Activated CD4-positive, CD25-positive, alpha-beta regulatory T cell (primary cell): ENCODE measurements at places on chromosomes 5 and 9.

DNA sequence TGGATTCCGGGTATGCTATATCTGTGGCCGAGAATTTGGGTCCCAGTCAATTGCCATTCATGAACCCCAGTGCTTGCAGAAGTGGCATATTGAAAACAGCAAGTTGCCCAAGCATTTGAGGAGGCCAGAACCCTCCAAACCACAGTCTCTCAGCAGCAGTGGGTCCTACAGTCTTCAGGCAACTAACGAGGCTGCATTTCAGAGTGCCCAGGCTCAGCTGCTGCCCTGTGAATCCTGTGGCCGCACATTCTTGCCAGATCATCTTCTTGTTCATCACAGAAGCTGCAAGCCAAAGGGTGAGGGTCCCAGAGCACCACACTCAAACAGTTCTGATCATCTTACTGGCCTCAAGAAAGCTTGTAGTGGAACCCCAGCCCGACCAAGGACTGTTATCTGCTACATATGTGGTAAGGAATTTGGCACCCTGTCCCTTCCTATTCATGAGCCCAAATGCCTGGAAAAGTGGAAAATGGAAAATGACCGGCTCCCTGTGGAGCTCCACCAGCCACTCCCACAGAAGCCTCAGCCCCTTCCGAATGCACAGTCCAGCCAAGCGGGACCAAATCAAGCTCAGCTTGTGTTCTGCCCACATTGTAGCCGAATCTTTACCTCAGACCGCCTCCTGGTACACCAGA is 23.0 kb downstream of the ZNF474 start:
- DNase-seq, result no peak

- DNase-seq, result no peak
Observed at GRCh38 chr9:6109986-6110385, 94.6 kb upstream of the RANBP6 start.

- DNase-seq, result no peak
Observed at GRCh38 chr5:98248949-98249348, 524.5 kb upstream of the RGMB start.

- no peak for DNase-seq
Observed at GRCh38 chr5:154309371-154309745, 118.8 kb downstream of the GALNT10 start.

DNA sequence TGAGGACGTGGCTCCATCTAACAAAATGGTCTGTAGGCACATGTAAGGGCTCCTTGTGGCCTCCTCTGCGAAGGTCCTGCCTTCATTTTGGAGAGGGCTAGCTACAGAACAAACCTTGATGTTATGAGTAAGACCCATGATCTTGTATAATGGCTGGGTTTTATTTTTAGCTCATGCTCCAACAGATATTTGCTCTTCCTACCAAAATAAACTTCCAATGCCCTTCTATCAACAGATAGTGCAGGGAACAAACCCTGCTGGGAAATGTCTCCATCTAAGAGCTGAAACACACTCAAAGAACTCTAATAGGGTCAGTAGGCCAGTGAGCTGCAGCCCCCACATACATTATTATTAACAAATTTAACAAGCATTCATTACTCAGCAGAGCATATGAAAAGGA is 189.5 kb downstream of the LURAP1L start:
- DNase-seq, result no peak

DNA sequence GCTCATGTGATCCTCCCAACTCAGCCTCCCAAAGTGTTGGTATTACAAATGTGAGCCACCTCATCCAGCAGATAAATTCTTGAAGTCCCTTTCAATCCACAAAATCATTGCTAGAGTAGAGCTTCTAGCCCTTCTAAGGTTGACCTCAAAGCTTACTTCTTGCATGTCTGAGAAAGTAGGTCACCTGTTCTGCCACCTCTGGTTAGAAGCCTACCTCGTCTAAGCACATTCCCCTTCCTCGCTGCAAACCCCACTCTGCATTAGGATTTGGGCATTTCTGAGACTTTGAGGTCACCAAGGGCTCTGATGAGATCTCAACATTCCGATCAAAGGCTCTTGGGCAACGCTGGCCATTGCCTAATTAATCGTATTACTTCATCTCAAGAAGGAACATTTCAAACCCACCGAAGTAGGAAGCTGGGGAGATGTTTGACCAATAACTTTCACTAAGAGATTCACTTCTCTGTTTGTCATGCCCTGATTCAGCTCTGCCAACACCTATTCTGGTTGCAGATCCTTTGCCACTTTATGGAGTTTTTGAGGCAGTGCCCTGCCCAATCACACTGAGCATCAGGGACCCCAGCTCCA is 8.6 kb downstream of the ADAM19 start:
- DNase-seq, result no peak

DNA sequence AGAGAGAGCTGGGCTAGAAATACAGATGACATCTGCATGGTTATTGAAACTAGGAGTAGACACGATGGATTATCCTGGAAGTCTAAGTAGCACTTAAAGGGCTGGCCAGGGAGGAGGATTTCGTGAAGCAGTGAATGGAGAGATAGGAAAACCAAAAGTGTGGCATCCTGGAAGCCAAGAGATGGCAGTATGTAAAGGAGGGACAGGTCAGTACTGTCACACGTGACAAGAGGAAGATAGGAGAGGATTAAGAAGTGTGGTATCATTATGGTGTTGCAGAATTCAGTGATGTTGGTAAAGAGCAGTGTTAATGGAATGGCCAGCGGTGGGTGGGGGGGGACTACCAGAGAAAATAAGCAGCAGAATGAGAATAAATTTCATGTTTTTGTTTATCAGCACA is 11.7 kb downstream of the RAD23B start:
- DNase-seq, result no peak

- no peak for DNase-seq
Observed at GRCh38 chr5:168780888-168781287, 201.7 kb upstream of the PANK3 start.

DNA sequence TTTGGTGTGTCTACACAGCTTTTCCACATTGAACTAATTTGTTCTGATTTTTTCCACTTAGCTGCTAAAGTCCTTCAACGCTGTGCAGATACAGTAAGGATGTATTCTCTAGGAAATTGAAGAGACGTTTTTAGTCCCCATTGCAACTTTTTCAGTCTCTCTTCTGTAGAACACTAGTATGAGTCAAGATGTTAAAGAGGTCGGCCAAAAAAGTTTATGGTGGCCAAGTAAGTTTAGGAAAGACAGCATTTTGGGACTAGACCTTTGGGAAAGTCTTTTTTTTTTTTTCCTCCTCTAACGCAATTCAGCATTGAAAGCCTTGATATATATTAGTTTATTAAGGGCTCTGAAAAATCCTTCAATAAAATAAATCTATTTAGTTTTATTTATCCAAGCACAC is 243.5 kb upstream of the FBXL7 start:
- no peak for DNase-seq
